ENCODE measurements at places on chromosomes 2 and 18.

DNA sequence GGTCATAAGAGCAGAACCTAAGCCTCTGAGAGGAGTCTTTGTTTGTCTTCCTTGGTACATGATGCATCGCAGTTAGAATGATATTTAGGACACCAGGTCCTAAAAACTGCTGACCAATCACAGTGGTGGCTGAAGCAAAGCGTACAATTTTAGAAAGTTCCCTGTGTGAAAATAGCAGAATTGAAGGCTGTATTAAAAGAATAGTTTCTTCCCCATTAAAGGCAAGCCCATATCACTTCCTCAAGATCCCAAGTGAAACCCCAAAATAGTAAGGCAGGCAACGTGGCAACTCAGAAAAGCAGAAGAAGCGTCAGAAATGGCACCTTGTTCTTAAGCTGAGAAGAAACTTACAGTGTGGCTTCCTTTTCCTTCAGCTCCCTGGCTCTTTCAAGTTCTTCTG, 154.8 kb upstream of the PGAP1 start:
- no peak for DNase-seq

DNA sequence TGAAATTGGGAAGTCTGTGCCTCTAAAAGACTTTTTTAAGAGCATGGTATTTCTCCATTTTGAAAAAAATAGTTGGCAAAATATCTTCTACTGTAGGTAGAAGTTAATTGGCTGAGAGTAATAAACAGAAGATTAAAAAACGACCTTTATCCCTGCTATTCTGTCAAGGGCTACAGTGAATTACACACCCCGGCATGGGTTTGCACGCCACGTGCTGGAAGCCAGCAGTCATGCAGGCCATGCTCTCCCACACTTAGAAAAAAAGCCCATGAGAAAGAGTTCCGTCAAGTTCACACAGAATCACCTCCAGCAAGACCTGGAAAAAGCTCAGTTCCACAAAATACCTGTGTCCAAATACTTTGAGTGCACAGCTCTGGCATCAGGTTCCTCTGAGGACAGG, 26.8 kb downstream of the FAM110C start:
- DNase-seq: no peak

GRCh38 chr18:32530947-32531651, 60.4 kb upstream of the GAREM1 start:
- DNase-seq: no peak

DNA sequence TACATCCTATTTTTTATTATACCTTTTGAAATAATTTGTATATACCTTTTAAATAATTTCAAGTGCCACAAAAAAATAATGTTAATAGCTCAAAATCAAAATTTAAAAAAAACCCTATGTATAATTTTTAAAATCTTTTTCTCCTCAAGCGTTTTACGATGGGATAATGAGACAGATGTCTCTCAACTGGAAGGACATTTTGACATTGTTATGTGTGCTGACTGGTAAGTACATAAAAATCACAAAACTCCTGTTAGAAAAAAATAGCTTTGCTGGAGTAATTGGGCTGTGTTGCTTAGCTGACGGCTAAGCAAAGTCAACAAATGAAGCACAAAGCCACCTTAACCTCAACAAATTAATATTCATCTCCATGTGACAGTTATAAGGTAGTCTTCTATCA, 198.0 kb upstream of the SIX3 start:
- DNase-seq: no peak

DNA sequence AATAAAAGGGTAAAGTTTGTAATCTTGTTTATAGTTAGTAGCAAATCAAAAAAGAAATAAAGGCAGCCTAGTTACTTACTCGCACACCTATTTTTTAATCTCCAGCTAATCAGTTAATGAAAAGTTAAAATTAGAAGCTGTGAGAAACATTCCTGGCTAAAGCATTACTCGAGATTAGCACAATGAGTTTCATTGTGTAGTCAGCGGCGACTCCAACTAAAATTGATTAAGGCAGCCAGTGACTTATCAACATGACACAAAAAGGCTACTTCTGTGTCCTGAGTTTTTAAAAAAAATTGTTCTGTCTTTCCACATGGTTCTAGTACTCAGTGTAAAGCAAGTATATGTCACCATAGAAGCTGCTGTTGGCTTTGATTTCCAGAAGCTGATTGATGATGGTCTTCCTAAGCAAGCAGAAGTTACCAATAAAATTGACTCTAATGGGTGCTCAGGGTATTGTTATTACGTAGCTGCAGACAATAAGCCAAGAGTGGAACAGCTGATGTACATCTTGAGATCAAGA, 159.2 kb downstream of the CPS1 start:
- DNase-seq: no peak

DNA sequence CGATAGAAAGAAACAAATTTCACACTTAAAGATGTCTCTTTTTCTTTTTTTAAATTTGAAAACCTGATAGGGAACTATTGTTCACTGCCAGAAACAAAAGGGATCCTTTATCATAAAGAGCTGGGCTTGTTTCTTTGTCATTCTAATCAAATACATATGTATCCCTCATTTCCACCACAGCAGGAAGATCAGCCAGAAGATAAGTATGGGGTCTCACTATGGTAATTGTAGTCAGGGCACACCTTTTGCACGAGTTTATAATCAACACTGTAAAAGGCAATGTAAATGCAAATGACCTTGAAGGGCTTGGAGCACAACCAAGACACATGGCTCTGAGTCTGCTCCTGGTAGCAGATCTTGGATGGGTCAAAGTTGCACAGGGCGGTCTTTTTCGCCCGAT, 109.5 kb downstream of the NXPH2 start:
- DNase-seq: no peak

- DNase-seq: no peak
Measured at GRCh38 chr2:235421618-235422017, 72.2 kb upstream of the AGAP1 start.

DNA sequence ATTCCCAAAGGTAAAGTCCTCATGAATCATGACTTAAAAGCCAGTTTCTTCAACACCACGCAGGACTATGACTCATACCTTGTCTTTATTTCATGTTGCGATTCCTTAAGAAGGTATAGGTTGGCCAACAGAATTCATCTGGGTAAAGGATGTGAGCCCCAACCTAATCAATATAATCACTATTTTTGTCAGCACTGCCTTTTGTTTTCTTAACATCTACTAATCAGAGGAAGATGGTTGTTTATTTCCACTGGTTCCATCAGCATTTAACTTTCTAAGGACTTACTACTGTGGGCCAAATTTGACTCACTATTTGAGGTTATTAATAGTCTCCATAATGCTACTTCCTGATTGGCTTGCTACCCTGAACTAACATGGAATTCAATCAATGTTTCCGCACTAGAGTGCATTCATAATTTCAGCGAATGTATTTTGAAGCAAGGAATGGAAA, 78.6 kb downstream of the SCG2 start:
- no peak for DNase-seq

- DNase-seq: no peak
Measured at GRCh38 chr18:12008842-12009580, 27.7 kb downstream of the IMPA2 start.

DNA sequence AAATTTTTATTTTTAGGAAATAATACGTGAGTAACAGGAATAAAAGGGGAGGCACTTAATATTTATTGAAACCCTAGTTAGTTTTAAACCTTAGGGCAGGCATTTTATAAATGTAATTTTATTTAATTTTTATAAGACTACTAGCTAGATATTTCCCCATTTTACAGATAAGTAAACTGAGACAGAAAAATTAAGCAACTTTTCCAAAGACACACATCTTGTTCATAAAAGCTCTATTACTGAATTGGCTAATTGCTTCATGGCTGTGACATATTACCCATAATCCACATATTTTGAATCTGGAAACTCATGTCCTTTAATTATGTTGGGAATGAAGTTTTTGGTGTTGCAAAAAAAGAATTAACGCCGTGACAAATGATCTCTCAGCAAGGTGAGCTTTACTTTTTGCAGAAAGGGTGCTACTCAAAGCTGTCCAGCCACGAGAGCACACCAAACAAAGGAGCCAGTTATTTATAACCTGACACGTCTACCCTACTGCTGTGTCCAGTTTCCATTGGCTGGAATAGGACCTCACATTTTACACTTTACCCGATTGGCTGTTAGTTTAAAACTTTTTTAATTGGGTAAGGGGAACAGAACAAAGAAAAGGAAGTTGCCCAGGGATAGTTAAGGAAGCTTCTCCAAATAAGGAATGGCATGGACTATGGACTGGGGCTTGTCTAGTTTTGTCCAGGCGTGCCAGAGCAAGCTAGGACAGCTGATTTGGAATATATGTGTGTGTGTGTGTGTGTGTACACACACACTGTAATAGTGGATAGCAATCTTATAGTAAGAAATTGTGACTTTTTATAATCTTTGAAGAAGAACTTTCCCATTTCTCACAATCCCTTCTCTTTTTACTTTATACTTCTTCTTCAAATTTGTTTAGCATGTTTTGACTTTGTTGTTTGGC, 54.2 kb downstream of the COMMD1 start:
- no peak for DNase-seq

DNA sequence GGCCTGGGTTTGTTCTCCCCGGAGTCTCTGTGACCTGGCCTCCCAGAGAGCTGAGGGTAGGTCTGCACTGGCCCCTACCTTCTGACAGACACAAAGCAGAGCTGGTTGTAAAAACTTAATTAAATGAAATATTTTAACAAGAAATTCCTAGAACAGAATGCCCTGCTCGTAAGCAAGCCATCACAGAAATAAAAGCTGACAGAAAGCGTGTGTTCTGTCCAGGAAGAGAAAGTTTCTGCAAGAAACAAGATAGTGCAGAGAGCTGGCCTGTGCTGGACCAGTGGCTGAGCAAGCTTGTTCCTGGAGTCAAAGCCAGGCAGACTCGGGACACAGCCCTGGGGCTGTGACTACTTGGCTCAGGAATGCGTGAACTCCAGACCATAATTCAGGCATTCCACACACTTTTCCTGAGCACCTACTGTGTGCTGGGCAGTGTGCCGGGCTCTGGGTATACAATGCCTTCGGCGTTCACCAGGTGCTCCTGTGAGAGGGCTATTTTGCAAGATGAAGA, 51.6 kb downstream of the APOB start:
- no peak for DNase-seq

- no peak for DNase-seq
Measured at GRCh38 chr2:220937245-220937644, 634.9 kb downstream of the EPHA4 start.

DNA sequence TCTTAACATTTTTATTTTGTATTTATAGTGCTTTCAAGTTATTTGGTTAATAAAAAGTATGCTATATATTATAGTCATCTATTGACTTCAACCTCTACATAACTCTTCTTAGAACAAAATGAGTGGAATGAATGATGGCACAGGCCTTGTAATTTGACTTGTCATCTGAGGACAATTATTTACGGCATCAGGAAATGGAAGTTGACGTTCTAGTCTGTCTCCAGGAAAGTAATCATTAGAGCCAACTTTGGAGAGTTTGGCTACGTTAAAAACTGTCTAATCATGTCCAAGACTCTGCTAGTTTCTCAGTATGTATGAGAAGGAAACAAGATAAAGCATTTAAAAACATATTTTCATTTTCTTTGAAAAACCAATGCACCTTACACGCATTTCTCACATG, 353.6 kb downstream of the ARHGAP15 start:
- no peak for DNase-seq

DNA sequence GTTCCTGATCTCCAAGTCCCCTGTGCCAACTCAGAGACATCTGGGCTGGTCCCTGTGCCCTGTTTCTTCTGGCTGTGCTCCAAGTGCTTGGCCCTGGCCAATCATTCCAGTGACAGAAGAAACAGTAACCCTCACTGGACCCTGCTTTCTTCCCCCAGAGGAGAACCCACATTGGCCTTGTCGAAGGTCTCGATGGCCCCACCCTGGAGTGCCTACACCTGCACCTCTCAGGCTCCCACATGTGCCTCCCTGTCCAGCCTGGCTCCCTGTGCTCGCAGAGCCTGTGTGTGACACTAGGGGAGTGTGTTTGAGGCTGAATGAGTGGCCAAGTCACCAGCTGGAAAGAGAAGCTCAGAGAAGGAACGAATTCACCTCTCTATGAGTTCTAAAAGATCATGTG, 5.9 kb upstream of the MAL start:
- no peak for DNase-seq

- DNase-seq: peak; percentile 47
Measured at GRCh38 chr2:64325852-64326577, 127.9 kb upstream of the LGALSL start.

DNA sequence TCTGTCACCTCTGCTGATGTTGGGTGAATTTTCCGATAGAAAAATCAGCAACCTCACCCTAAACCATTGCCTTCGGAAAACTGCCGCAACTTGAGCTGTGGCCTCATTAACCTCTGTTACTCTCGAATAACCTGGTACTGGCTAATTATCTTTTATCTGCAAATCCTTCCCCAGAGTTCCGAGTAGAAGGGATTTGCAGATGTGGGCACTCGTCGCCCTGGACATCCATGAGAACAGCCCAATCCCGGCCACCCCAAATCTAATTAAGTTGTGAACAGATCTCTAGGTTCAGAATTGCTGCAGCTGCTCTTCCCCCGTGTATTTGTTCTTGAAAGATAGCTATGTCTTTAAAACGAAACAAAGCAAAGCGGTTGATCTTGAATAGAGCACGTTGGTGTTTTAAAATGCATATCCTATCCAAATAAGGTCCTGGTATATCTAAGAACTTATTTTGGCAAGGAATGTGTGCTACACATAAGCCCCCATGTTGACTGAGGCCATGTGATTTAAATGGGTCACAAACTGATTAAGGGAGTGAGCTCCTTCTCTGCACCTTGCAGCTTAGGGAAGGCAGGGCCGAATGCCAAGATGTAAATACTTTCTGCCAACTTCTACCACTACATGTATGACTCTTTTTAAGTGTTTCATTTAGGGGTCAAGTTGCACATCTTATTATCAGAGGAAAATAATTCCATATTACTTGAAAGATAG, 88.2 kb downstream of the MTCL1 start:
- no peak for DNase-seq

- DNase-seq: no peak
Measured at GRCh38 chr18:3950668-3951404, 500.9 kb downstream of the TGIF1 start.

GRCh38 chr2:62055724-62056336, 140.1 kb upstream of the B3GNT2 start:
- DNase-seq: no peak

GRCh38 chr2:120161190-120161589, 62.0 kb downstream of the TMEM185B start:
- no peak for DNase-seq

DNA sequence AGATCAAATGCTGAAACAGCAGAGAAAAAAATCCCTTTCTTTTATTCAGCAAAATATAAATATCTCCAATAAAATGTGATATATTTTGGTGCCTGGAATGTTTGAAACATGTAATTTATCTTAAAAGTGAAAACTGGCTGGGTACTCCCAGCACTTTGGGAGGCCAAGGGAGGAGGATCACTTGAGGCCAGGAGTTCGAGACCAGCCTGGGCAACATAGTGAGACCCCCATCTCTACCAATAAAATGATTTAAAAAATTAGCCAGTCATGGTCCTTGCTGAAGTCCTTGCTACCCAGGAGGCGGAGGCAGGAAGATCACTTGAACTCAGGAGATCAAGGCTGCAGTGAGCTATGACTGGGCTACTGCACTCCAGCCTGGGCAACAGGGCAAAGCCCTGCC, 8.6 kb downstream of the SH3YL1 start:
- DNase-seq: no peak

DNA sequence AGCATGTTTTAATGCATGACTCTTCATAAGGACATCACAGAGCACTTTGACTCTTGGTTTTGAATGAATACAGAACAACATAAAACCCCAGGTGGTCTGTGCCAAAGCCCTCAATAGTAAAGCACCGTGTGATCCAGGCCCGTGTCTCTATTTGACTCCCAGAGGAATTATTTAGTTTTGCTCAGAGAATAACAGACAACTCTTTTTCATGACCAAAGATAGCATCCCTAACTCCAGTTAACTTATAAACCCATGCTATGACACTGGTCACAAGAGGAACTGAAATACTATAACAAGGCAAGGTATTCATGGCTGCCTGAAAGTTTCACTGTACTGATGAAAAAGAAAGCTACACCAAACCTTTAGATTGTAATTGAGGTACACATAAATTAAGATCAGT, 128.4 kb downstream of the IKZF2 start:
- no peak for DNase-seq
